ENCODE measurements at places on chromosomes 1 and 21. TPM values are rescaled to one million over a fixed set of nuclear protein-coding genes. Genes with fewer than 3 reads are reported as not detected.

The FMOD gene
- total RNA-seq = not detected

DNA sequence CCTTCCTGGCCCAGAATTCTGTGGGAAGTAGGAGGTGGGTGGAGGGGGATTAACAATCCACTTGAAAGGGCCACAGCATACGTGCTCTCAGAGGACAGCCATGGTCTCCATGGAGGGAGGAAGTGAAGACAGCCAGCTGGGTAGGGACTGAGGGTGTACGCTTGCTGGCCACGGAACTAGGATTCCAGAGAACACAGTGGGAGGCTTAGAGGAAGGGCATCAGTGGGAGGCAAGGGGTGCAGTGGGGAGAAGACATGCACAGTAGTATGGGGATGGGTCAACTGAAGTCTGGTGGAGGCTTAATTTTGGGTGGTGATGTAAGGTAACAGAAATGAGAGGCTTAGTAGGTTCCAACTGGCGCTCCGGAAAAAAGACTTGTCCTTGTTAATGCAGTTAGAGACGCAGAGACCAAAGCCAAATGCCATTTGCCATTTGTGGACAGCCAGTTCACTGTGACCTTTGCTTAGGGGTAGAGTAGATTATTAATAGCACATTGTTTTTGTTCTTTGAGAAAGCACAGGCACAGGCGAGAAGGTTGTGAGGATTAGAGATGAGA lies 103.0 kb downstream of the ZSCAN20 start:
- H3K4me3 ChIP-seq = no peak overlapping the region
- DNase-seq = no peak
- no peaks in the 10 kb centered on the region for H3K4me1 ChIP-seq

DNA sequence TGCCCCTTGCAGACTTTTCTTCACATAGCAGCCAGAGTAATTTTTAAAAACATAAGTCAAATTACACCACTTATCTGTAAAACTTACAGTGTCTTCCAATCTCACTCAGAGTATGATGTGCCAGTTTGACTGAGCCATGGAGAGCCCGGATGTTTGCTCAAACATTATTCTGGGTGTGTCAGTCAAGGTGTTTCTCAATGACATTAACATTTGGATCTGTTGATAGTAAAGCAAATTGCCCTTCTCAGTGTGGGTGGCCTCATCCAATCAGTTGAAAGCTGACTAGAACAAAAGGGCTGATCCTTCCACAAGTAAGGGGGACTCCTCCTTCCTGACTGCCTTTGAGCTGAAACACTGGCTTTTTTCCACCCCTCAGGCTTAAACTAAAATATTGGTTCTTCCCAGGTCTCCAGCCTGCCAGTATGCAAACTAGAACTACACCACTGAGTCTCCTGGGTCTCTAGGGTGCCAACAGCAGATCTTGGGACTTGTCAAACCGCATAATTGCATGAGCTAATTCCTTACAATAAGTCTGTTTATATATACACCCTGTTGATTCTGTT lies 157.9 kb upstream of the CTTNBP2NL start:
- no peak for DNase-seq
- no peak overlapping the region for H3K27ac ChIP-seq
- no peak overlapping the region for H3K4me3 ChIP-seq
- H3K36me3 ChIP-seq = no peaks in the 10 kb centered on the region

The KRTAP12-2 gene
- not detected for total RNA-seq

DNA sequence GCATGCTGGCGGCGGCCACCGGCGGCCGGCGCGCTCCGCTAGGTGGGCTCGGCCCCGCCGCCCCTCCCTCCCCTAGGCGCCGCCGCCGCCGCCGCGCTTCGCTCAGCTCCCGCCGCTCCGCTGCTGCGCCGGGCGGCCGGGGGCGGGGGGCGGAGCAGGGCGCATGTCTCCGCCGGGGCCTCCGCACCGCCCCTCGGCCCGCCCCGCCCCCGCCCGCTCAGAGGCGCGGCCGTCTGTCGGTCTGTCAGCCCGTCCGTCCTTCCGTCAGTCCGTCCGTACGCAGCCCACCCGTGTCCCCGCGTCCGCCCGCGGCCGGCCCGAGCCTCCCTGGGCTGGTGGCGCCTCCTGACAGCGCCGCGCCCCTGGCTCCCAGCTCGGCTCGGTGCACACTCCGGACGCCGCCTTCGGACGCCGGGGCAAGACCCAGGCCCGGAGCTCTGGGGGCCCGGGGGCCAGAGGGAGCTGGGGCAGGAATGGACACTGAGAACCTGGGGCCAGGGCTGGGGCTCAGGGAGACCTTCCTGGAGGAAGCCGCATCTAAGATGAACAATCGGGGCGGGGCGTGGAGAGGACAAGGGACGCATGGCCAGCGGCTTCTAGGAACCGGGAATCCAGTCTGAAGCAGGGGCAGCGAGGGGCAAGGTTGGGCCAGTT lies at the start of gene GPR153:
GPR153 (minus strand) TSS at position 138 of the 654 bp plus-strand sequence. CDS start 6,193 bp downstream, outside the sequence.
- DNase-seq = no peak
- no peaks in the 10 kb centered on the region for H3K27me3 ChIP-seq
- H3K36me3 ChIP-seq = no peaks in the 10 kb centered on the region
- peak within 1 kb of the TSS; percentile 56 for H3K4me3 ChIP-seq
- peaks cover 7% of the 10 kb centered on the region for H3K4me1 ChIP-seq

GRCh38 chr1:165686121-165686970 lies 12.0 kb downstream of the ALDH9A1 start:
- DNase-seq = no peak
- H3K27me3 ChIP-seq = no peaks in the 10 kb centered on the region
- peaks cover 16% of the 10 kb centered on the region for H3K36me3 ChIP-seq
- H3K4me1 ChIP-seq = no peaks in the 10 kb centered on the region
- H3K4me3 ChIP-seq = no peak overlapping the region

GRCh38 chr1:24878775-24879742 lies 51.0 kb downstream of the RUNX3 start:
- H3K27me3 ChIP-seq = peaks cover 8% of the 10 kb centered on the region
- DNase-seq = peak; percentile 66
- no peak overlapping the region for H3K27ac ChIP-seq

The ECE1 gene
- 172 TPM for total RNA-seq

DNA sequence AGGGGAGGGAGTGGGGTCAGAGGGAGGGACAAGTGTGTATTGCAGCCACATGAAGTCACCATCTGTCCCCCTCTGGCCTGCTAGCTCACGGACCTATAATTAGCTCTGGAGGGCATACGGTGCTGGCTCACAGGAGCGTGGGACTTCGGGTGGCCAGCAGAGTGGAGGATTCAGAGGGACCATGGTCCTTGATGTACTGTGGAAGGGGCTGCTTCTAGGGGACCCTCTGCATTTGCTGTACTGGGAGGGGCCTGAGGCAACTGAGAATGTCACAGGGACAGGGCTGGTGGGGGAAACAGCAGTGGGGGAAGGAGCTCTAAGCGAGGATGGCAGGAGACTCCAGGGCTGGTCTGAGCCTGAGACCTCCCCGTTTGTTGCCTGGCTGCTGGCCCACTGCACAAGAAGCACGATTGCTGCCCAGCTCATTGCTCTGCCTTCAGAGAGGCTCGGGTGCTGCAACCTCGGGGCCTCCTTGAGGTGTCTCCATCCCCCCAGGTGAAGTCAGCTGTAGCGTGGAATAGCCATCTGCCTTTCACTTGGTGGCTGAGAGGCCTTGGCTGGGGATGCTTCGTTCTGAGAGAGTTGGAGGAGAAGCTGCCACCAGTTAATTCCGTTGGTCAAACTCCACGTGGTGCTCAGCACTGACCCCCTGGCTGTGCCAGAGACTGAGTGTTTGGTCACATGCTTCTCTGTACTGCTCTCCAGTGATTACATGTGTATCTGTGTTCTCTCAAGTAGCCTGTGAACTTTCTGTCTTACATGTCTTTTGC lies 2.7 kb downstream of the PPFIA4 start:
- peaks cover 15% of the 10 kb centered on the region for H3K27me3 ChIP-seq
- H3K27ac ChIP-seq = no peak overlapping the region
- peaks cover 8% of the 10 kb centered on the region for H3K4me1 ChIP-seq

DNA sequence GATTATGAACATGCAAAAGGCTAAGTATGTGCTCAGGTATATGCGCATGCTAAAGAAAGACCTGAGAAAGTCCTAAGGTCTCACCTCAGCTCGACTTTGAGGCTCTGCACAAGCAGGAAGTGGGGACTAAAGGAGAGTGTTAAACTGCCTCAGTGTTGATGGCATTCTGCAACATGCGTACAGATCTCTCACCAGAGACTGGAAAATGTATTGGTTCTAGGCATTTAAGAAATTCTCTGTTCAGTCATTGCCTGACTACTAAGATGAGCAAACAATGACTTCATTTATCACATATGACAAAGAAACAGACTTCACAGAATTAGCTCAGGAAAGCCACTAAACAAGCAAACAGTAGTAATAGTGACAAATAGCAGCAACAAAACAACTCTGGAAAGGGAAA lies 90.8 kb downstream of the USH2A start:
- no peak overlapping the region for H3K4me3 ChIP-seq
- DNase-seq = no peak
- H3K27me3 ChIP-seq = no peaks in the 10 kb centered on the region
- no peak overlapping the region for H3K27ac ChIP-seq
- no peaks in the 10 kb centered on the region for H3K4me1 ChIP-seq
- H3K36me3 ChIP-seq = no peaks in the 10 kb centered on the region

The TIAM1 gene
- total RNA-seq = 17.8 TPM

- DNase-seq = no peak
- H3K4me1 ChIP-seq = no peaks in the 10 kb centered on the region
- H3K27ac ChIP-seq = no peak overlapping the region
- peaks cover 72% of the 10 kb centered on the region for H3K36me3 ChIP-seq
These were observed 15.8 kb upstream of the NUP210L start for GRCh38 chr1:154170547-154171222.

Data from astrocyte (in vitro differentiated cells and primary cell).